ENCODE measurements at places on chromosomes 2 and 18.

DNA sequence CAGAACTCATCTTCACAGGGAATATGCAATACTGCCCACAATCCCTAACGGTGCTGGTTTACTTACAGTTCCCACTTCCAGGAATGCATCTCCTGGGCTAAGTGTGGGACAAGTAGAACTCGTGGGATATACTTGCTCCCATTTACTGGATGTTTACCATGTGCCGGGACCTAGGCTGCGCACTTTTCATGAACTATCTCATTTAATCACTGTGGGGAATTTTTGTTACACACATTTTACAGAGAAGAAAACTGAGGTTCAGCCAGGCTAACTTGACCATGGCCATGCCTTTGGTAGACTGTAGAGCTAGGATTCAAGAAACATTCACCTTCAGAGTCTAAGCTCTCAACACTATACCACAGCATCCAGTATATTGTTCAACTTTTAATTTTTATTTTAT is 24.4 kb upstream of the MBOAT2 start:
- no peak for DNase-seq

DNA sequence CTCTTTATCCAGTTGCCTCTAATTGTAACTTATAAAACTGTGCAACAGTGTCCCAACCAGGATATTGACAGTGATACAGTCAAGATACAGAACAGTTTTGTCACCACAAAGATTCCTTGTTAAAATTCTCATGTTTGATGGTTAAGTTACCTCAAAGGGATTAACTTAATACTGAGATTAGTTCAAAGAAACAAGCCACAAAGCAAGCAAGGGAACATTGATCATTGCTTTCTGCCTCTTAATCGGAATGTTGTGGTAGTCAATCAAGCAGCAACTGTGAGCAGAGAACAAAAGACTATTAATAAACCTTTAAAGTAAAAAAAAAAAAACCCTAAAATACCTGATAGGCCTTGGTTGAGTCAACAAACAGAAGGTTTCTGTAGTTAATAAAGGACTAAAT is 352.3 kb downstream of the PARD3B start:
- no peak for DNase-seq

DNA sequence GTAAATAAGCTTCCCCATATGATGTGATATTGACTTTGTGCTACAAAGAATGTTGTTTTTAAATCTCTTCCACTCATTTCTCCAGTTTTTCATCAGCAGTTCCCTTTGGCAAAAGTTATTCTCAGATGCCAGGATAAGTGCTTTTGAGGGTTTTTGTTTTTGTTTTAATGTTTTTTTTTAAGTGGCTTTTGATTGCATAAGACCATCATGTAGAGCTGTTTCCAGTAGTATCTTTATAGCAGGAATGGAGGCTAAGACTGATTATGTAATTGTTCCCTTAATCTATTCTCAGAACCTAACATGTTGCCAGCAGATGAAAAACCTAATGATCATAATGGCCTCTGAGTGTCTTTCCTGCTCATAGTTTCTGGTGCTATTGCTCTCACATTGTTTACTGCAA is 77.9 kb downstream of the CABLES1 start:
- DNase-seq: no peak

GRCh38 chr18:13546638-13547037 is 179.7 kb downstream of the FAM210A start:
- DNase-seq: no peak

- peak; percentile 59 for DNase-seq
These were observed at the start of gene GPR55 for GRCh38 chr2:230924470-230925341. GPR55 (minus strand) TSS chr2:230925242; CDS start chr2:230910962, 14,280 bp downstream.

- no peak for DNase-seq
These were observed 439.3 kb downstream of the CBLN2 start for GRCh38 chr18:72104851-72105250.

DNA sequence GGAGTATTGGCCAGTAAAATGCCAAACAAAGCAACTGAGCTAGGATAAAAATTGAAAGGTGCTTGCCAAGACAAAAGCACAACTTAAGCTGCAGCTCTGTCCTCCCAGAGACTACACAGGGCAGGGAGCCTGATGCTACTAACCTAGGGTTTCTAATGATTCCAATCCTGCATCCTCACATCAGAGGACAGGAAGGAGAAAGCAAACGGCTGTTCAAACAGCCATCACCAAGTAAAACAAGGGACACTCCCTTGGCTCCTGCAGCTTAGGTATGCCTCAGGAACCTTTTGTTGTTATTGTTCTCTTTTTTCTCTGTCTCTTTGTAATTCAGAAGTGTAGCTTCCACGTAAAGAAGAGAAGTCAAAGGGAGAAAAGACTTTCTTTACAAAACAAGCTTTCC is 99.5 kb downstream of the TCF4 start:
- no peak for DNase-seq

Data from Ammon's horn (tissue), 1 donor.